ENCODE measurements at places on chromosomes 7 and 10.

DNA sequence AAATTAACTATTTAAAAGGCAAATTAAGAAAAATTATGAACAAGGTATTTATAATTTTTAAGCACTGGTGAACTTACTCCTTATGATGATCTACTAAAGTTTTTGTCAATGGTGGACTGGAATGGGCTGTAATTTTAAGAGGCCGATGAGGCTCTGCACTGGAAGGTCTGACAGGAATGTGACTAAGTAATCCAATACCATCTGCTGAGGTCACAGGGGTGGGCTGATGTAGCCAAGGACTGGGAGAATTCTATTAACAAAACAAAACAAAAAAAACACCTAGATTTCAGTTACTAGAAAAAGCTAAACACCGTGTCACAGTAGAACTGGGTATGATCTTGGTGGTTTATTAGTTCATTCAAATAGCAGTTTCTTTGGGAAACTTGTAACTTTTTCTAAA lies 75.9 kb downstream of the NRBF2 start:
- peaks cover 51% of the 10 kb centered on the region for H3K4me1 ChIP-seq
- H3K27me3 ChIP-seq = no peaks in the 10 kb centered on the region
- H3K27ac ChIP-seq = peak overlapping the region; percentile 62
- H3K36me3 ChIP-seq = peaks cover 49% of the 10 kb centered on the region
- no peak overlapping the region for H3K4me3 ChIP-seq

GRCh38 chr7:141729020-141729419 lies 9.1 kb upstream of the SSBP1 start:
- DNase-seq = no peak
- H3K4me3 ChIP-seq = no peak overlapping the region
- H3K36me3 ChIP-seq = no peaks in the 10 kb centered on the region
- H3K27ac ChIP-seq = no peak overlapping the region
- H3K27me3 ChIP-seq = no peaks in the 10 kb centered on the region
- no peaks in the 10 kb centered on the region for H3K4me1 ChIP-seq

DNA sequence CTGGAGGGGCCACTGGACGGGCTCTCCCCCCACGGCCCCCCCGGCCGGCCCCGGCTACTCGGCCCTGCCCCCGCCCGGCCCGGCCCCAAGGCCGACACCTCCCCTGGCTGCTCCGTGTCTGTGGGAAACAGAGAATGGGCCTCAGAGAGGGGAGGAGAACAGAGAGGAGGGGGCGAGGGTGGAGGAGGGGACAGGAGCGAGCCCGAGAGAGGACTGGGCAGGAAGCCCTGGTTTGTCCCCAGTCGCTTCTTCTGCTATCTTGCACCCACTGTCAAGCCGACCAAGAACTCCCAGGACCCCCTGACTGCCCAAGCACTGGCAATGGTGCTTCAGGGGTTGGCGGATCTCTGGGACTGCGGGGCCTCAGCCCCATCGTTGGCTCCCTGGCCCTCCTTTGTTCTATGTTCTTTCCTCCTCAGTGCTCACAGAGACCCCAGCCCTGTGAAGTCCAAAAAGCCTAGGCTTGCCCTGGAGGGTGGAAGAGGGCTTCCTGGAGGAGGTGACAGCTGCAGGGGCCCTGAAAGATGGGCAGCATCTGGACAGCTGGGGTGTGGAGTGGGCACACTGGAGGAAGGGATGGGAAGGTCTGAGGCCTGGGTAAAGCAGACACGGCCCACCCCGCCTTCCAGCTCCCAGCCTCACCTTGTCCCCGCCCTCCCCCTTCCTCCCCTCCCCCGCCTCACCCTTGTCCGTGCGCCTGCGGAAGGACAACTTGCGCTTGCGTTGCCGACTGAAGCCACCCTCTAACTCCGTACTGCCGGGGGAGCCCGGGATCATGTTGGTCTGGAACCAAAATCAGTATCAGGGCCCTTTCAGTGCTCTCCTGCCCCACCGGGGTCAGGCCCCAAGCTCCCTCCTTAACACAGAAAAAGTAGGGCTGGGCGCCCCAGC lies 30.1 kb downstream of the KCNH2 start:
- H3K36me3 ChIP-seq = no peaks in the 10 kb centered on the region
- DNase-seq = peak; percentile 15
- H3K27me3 ChIP-seq = peaks cover 18% of the 10 kb centered on the region
- no peak overlapping the region for H3K27ac ChIP-seq

DNA sequence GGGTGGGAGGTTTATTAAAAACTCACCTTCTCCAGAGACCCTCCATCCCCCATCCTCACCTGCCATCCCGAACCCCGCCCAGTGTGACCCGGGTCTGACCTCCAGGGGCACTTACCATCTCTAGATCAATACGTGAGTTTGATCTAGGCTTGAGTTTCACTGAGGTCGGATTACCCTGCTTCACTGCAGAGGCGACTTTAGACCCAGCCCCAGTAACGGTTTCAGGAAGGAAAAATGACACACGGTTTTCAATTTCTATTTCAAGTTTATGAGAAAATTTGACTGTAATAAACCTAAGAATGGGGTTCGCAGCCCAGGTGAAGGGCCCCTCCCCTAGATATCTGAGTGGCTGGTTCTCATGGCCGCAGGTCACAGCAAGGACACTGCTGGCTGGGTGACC lies 33.1 kb downstream of the RCC1L start:
- H3K27me3 ChIP-seq = no peaks in the 10 kb centered on the region
- peaks cover 2% of the 10 kb centered on the region for H3K36me3 ChIP-seq
- H3K27ac ChIP-seq = no peak overlapping the region
- DNase-seq = no peak
- no peaks in the 10 kb centered on the region for H3K4me1 ChIP-seq

DNA sequence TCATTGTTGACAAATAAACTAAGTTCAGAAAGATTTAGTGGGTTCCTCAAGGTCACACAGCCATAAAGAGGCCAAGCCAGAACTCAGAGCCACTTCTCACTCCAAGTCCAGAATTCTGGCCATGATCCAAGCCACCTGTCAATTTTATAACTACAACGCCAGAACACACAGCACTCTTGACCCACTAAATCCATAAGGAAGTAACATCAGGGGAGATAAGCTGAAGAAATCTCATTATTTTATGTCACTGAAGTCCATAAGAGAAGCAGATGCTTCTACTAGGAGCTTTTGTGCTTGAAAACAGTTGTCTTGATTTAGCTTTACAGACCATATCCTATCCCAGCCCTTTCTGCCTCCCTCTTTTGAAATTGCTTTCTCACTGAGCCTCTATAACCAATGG lies 15.9 kb downstream of the ADAM12 start:
- H3K4me1 ChIP-seq = no peaks in the 10 kb centered on the region
- no peaks in the 10 kb centered on the region for H3K36me3 ChIP-seq

DNA sequence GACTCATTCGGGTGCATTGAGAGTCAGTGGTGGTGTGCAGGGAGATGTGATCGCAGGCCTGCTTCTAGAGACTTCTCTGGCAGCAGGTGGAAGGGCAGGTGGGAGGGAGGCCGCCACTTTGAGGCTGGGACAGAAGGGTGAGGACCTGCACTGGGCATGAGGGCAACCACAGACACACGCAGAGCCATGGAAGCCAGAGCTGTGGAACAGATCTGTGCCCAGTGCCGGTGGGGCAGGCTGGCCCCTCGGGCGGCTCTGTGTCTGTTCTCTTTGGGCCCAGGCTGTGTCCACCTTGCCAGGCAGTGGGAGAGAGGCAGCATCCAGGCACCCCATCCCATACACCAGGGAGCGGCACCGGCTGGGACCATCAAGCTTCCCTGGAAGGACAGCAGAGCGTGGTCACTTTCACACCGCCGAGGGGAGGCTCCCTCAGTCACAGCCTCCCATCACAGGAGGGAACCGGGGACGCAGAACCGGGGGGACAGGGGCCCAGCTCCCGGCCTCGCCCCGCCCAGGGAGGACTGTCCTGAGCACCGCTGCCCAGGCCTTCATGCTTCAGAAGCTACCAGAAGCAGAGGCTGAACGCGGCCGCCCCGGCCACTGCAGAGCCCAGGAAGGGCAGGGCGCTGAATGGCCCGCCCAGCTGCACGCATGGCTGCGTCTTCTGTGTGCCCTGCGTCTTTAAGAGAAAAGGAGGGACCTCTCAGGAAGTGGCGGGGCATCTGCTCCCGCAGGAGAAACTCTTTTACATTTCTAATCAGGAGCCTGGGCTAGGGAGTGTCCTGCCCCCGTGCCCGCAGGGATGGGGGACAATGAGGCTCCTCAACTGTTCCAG lies 32.1 kb downstream of the EN2 start:
- DNase-seq = no peak
- peaks cover 3% of the 10 kb centered on the region for H3K36me3 ChIP-seq
- peaks cover 13% of the 10 kb centered on the region for H3K27me3 ChIP-seq
- no peak overlapping the region for H3K27ac ChIP-seq
- H3K4me1 ChIP-seq = peaks cover 18% of the 10 kb centered on the region
- H3K4me3 ChIP-seq = peak overlapping the region; percentile 80

- no peaks in the 10 kb centered on the region for H3K4me1 ChIP-seq
- DNase-seq = no peak
- H3K27me3 ChIP-seq = peaks cover 21% of the 10 kb centered on the region
- H3K4me3 ChIP-seq = no peak within 1 kb of the TSS
- no peak within 1 kb of the TSS for H3K27ac ChIP-seq
- H3K36me3 ChIP-seq = no peaks in the 10 kb centered on the region
These were observed at the start of gene ASB10 for GRCh38 chr7:151186640-151187408. ASB10 (minus strand) TSS chr7:151187250; CDS start chr7:151187130, 120 bp downstream.
